ENCODE measurements at places on chromosomes 2 and 18. TPM values are rescaled to one million over a fixed set of nuclear protein-coding genes. Genes with fewer than 3 reads are reported as not detected.

CNGA3 gene
- 0.85 TPM for total RNA-seq

ALK gene
- 1.0 TPM for total RNA-seq

MYOM1 gene
- total RNA-seq = 41.9 TPM

ASB3 gene
- 51.2 TPM for total RNA-seq

XIRP2 gene
- total RNA-seq = 5.8 TPM

NFE2L2 gene
- total RNA-seq = 108 TPM
